ENCODE measurements at places on chromosomes 11 and 22.

GRCh38 chr11:93974759-93975158 is 46.4 kb upstream of the HEPHL1 start:
- no peak for DNase-seq

DNA sequence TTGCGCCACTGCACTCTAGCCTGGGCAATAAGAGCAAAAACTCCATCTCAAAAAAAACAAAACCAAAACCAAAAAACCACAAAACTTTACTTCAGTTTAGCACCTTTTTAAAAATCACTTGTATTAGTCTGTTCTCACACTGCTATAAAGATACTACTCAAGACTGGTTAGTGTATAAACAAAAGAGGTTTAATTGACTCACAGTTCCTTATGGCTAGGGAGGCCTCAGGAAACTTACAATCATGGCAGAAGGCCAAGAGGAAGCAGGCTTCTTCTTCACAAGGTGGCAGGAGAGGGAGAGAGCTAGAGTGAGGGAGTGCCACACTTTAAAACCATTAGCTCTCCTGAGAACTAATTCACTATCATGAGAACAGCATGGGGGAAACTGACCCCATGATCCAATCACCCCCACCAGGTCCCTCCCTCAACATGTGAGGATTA is 261.3 kb downstream of the TMEM135 start:
- DNase-seq = no peak

GRCh38 chr11:92390783-92391182 is 166.2 kb downstream of the FAT3 start:
- no peak for DNase-seq

DNA sequence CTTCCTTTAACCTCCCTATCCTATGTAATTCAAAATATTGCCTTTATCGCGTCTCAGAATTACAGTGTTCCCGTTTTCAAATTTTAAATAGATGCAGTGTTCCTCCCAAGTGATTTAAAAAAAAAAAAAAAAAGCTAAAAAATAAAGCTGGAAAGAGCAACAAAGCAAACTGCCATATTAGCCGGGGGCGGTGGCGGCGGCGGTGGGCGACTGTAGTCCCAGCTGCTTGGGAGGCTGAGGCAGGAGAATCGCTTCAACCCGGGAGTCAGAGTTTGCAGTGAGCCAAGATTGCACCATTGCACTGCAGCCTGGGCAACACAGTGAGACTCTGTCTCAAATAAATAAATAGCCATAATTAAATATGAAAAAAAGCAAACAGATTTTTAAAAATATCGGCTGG is 5.5 kb upstream of the AGBL2 start:
- no peak for DNase-seq

DNA sequence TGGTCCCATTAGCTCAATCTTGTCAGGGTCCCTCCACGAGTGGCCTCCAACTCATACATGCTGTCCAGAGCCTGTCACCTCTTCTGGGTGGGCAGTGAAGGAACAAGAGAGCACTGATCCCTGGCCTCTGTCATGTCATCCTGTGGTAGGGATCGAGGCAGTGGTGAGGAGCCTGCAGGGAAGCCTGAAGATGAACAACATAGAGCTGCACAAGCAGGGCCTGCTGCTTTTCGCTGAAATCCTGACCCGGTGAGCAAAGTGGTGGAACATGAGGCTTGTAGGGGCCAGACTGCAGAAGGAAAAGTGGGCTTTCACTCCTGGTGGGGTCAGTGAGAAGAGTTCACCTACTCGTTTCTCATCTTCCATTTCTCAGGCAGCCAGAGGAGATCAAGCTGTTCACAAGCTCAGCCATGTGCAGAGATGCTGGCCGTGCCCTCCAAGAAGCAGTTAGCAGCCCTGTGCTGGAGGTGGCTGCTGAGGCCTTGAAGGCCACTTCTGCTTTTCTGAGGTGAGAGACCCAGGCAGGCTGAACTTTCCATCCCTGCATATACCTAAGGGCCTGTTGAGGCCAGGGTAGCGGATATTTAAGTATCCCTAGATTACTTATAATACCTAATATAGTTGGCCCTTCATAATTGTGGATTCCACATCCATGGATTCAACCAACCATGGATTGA is 32.9 kb downstream of the MEI1 start:
- DNase-seq = peak; percentile 32

GRCh38 chr11:11081288-11081687 is 223.4 kb upstream of the ZBED5 start:
- no peak for DNase-seq

- no peak for DNase-seq
Measured at GRCh38 chr11:61602775-61603569, 22.1 kb upstream of the SYT7 start.
